Dermis microvascular lymphatic vessel endothelial cell (primary cell): ENCODE measurements at places on chromosomes 1 and 21.

GRCh38 chr21:33028773-33029384 lies 3.1 kb downstream of the OLIG2 start:
- no peak for DNase-seq

- DNase-seq = no peak
Measured at GRCh38 chr1:96259399-96259798, 462.2 kb upstream of the PTBP2 start.

DNA sequence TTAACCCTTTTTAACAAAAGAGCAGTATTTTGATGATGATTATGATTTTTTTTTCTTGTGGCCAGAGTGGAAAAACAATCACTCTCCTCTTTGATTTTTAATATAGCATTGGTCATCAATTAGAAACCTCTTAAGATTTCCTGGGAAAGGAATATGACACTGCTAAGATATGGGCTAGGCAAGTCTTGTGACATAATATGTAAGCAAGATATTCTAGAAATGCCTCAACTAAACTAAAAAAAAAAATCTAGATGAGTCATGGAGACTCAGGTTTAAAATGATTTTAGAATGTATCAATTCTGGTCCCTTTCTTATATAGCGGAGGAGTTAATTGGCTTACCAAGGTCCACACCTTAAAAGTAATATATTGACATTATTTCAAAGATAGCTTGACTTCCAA lies 60.3 kb upstream of the JUN start:
- no peak for DNase-seq

GRCh38 chr1:89873770-89874169 lies 52.9 kb downstream of the LRRC8D start:
- DNase-seq = peak; percentile 64

- peak; percentile 33 for DNase-seq
Measured at GRCh38 chr1:63935143-63935542, 161.3 kb downstream of the ROR1 start.

DNA sequence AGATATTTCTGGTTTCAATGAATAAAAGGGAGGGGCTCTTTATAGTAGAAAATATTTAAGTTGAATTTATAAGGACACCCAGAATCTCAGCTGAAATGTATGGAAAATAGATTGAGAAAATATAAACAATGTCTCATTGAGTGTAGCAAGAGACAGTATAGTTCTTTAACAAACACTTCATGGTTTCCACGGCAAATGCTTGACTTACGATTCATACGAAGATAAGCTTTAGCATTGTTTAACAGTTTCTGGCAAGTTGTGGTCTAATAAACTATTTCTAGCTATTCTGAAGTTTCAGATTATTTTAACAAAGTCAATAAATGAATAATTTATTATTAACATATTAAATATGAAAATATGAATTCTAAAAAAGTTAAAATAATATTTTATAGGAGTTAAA lies 1419.4 kb downstream of the KCNT2 start:
- no peak for DNase-seq

DNA sequence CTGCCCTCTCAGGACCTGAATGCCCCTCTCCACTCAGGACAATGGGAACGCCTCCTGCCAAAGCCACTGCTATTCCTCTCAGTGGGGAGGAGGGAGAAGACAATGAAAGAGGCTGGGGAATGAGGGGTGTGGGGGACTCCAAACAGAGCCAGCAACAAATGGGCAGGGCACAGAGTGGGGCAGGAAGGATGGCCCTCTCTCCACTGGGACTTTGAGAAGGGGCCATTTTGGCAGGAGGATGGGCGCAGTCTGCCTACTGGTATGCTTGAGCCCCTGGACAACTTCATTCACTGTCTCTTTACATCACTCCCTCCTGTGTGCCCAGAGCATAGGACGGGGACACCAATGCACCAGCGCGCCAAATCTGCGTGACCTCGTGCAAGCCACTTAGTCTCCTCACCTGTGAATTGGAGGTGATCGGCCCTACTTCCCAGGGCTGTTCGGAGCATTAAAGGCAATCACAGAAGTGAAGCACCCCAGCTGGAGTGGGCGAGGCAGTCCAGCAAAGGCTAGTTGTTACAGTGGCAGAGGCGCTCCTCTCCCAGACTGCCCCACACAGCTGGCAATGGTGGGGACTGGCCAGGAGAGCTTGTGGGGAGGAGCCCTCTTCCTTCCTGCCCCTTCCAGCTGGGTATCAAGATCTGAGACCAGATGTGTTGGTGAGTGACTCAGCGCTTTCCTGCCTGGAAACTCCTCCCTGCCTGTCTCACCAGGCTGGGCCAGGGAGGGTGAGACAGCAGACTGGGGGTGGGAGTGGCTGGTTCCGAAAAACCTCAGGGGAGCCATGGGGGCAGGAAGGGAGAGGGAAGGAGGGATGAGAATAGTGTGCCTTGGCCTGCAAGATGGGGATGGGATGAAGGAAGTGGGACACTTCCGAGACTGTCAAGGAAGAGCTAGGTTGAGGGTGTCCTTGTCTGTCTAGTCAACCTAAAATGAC lies 22.4 kb upstream of the SYNC start:
- no peak for DNase-seq

GRCh38 chr1:81834921-81835698 lies 34.4 kb downstream of the ADGRL2 start:
- DNase-seq = no peak

DNA sequence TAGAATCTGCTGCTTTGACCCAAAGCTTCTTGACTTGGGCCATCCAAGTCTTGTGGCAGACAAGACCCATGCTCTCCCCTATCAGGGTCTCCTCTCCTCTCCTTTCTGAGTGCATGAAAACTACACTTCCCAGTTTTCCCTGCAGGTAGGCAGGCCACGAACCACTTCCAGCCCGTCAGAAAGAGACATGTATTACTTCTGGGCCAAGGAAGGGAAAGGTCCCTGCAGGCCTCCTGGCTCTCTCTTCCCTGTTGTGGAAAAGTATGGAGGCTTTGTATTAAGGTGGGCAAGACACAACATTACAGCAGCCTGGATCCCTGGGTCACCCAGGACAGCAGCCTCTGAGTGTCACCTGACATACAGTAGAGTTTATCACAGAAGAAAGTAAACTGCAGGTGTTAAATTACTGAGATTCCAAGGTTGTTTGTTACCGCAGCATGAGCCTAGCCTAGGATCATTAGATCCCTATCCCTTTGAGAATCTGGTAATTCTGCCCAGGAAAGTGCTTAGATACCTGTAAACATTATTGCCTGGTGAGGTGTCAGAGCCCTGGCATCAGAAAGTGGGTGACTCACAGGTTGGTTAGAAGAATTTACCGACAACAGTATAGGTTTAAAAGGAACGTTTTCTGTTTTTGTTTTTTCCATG lies 717.3 kb downstream of the MATN1 start:
- DNase-seq = no peak

GRCh38 chr21:34952701-34953100 lies 96.4 kb downstream of the RUNX1 start:
- no peak for DNase-seq

- no peak for DNase-seq
Measured at GRCh38 chr21:34597406-34597805, 17.5 kb downstream of the RCAN1 start.

DNA sequence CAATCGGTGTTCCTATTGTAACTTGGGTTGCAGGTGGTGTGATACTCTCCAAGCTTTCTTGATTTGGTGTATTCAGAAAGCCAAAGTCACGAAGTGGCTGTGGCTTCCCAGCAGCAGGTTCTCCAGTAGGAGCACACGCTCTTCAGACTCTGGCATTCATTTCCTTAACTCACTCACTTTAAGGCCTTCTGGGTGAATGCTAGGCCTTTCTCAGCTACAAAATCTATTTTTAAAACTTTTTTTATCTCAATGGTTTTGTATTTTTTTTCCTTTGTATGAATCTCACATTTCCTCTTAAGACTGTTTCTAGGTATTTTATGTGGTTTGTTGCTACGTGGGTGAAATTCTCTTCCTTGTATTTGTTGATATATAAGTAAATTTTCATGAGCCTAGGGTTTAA lies 22.9 kb upstream of the PKN2 start:
- no peak for DNase-seq

GRCh38 chr1:51733793-51734522 lies 117.1 kb downstream of the OSBPL9 start:
- no peak for DNase-seq

DNA sequence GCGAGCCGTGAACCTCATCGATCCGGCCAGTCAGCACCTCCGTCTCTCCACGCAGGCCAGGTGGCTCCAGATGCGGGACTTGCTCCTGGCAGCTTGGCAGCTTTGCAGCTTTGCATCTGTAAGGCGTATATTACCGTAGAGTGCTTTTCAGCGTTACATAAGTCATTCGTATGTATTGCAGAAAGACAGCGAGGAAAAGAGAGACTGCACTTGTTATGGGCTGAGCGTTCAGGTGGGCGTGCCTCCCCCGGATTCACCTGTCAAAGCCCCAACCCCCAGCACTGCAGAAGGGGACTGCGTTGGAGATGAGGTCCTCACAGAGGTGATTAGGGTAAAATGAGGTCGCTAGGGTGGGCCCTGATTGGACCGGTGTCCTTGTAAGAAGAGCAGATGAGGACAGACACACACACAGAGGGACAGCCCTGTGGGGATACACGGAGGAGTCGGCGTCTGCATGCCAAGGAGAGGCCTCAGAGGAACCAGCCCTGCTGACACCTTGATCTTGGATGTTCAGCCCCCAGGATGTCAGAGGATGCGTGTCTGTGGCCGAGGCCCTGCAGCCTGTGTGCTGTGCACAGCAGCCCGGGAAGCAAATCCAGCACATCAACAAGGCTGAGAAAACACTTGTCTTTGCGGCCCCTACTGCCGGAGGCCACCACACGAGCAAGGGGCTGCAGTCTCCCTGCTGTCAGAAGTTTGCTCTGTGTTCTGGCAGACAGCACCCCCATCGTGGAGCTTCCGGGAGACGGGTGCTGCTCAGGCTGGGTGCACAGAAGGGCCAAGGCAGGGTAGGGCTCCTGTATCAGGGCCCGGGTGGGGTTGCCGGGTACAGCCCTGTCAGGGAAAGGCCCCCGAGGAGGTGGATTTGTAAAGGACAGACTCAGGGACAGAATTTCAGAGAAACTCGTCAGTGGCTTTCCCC lies 10.9 kb upstream of the AGPAT3 start:
- DNase-seq = no peak

GRCh38 chr1:8987881-8988617 lies 38.2 kb downstream of the SLC2A7 start:
- no peak for DNase-seq

DNA sequence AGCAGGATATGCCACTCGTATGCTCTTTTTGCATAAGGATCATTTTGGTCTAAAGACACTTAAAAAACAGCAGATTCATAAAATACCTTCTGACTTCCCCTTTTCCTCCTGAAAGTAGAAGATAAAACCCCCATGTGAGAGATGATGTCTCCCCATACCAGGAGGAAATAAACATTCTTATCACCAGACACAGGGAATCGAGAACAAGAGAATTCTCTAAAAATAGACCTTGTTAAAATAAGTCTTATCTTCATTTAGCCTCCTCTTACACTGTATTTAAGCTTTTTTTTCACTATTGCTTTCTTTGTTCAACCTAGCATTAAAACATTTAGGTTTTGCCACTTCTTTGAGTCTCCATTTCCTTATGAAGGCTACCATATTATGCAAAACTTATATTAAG lies 709.3 kb downstream of the KCNT2 start:
- no peak for DNase-seq

DNA sequence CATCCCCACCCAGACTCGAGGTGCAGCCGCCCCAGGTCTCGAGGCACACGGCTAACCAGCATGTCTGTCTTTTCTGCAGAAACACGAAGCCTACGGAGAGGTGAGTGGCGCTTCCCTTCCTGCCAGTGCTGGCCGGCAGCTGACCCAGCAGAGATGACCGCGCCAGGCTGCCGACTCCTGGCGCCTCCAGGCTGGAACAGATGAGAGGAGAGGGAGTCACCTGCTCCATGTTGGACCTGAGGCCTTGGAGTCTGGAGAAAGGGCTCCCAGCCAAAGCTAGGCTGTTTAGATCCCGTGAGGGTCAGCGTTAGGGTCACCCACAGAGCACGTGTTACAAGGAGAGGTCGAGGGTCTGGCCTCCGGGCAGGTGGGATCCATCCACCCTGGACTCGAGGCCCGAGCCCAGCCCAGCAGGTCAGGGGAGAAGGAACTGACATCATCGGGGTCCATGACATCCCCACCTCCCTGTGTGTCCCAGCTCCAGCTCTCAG lies 14.9 kb downstream of the COL6A2 start:
- DNase-seq = no peak

GRCh38 chr1:117658676-117659075 lies 52.8 kb downstream of the TENT5C start:
- no peak for DNase-seq

DNA sequence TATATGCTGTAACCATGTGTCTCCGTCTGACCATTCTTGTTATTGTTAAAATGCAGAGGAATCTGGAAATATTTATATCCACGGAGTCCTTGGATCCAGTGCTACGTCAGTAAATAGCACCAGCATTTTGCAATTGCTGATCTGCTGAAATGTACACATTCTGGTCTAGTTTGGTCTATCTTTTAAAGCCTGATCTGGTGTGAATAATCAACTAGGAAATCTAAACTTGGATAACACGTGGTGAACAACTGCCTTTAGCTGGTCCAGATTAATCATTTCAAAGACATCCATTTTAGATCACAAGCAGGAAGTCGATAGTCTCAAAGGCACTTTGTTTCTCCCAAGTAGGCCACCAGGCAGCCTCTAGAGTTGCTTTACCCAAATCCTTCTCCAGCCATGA lies 32.6 kb downstream of the PDPN start:
- DNase-seq = no peak

- no peak for DNase-seq
Measured at GRCh38 chr1:169874229-169874628, 19.5 kb downstream of the SCYL3 start.

DNA sequence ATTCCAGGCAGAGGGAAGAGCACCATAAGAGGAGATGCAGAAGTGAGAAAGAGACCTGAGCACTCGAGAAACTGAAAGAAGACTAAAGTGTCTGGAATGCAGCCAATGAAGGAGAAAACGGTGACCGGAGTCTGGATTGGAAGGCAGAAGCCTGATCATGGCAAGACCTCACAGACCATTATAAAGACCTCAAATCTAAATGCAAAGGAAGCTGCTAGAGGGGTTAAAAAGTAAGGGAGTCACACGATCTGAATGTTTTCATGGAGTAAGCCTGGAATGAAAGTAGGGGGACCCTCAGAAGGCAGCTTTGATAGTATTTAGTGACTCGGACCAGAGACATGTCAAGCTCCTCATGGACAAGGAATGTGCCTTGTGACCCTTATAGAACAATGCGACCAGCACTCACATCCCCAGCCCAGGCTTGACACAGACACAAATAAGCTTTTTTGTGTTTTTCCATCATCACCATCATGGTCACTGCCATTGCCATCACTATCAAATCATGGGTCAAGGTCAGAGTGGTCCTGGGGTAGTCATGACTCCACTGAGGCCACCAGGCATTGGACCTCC lies 183.6 kb downstream of the SEC16B start:
- DNase-seq = no peak

GRCh38 chr1:22044690-22045420 lies 7.7 kb upstream of the CDC42 start:
- no peak for DNase-seq

- no peak for DNase-seq
Measured at GRCh38 chr1:54215523-54215922, 15.6 kb downstream of the MRPL37 start.

- DNase-seq = no peak
Measured at GRCh38 chr1:182260516-182260915, 131.1 kb downstream of the GLUL start.
